ENCODE measurements at places on chromosomes 2 and 18.

GRCh38 chr2:231464576-231465540 is 574 bp upstream of the NCL start:
- no peak for DNase-seq

GRCh38 chr2:609881-610280 is 67.3 kb downstream of the TMEM18 start:
- DNase-seq: no peak

GRCh38 chr18:3495691-3496430 is 45.9 kb downstream of the TGIF1 start:
- no peak for DNase-seq

GRCh38 chr2:9565436-9566153 is 10.0 kb upstream of the ADAM17 start:
- peak; percentile 96 for DNase-seq

DNA sequence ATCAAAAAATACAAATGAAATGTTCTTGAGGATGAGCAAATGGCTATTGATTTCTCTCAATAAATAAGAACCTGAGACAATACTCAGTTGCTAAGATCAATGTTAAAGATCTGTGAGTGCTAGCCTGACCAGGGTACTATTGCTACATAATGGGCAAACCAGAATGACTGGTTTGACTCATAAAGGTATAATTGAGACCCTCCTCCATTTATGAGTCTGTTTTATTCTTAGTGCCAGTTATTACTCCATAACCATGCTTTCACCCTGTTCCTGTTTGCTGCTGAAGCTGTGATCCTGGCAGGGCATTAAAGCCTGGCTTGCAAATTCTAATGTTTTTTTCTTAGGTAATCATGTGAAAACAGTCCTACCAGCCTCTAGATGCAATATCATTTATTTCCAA is 56.6 kb upstream of the PPM1B start:
- DNase-seq: no peak

DNA sequence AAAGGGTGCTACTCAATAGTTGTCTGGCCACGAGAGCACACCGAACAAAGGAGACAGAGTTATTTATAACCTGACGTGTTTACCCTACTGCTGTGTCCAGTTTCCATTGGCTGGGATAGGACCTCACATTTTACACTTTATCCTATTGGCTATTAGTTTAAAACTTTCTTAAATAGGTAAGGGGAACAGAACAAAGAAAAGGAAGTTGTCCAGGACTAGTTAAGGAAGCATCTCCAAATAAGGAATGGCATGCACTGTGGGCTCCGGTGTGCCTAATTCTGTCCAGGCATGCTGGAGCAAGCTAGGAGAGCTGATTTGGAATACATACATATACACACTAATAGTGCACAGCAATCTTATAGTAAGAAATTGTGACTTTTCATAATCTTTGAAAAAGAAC is 72.2 kb downstream of the CAB39 start:
- DNase-seq: peak; percentile 32

- no peak for DNase-seq
Measured at GRCh38 chr2:167898340-167898739, 349.1 kb downstream of the STK39 start.

GRCh38 chr2:239264838-239265651 is 135.8 kb downstream of the HDAC4 start:
- peak; percentile 61 for DNase-seq

GRCh38 chr2:35035883-35036282 is 1319.7 kb upstream of the CRIM1 start:
- peak; percentile 26 for DNase-seq

- DNase-seq: no peak
Measured at GRCh38 chr2:181042706-181043105, 62.3 kb downstream of the UBE2E3 start.

DNA sequence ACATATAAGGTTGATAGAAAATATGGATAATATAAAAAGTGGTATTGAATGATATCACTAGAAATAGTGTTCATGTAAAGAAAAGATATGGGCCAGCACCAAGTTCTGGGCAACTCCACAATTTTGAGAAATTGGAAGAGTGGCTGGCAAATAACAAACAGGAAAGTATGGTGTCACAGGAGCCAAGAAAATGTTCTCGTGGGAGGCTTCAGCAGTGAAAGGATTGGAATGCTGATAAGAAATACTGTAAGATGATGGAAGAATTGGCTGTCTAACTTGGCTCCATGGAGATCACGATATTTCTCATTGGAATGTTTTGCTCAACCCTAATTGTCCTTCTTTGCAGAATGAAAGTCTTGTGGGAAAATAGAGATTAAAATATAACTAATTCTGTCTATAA is 856.8 kb downstream of the DPP10 start:
- no peak for DNase-seq

DNA sequence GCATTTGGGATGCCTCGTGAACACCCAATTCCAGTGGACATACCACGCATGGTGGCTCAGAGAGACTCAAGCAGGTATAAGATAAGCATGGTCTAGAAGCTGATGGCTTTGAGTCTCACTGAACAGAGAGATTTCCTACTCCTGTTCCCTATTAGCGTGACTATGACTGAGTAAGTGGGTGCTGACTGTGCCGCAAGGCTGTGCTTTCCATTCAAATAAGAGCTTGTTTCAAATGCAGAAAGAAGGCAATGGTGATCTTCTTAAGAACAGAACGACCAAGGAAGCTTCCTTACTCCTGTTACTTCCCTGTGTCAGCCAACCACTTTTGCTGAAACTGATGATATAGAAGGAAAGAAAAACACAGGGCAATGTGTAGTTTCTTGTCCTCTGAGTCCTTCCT is 63.5 kb upstream of the IGFBP2 start:
- no peak for DNase-seq

DNA sequence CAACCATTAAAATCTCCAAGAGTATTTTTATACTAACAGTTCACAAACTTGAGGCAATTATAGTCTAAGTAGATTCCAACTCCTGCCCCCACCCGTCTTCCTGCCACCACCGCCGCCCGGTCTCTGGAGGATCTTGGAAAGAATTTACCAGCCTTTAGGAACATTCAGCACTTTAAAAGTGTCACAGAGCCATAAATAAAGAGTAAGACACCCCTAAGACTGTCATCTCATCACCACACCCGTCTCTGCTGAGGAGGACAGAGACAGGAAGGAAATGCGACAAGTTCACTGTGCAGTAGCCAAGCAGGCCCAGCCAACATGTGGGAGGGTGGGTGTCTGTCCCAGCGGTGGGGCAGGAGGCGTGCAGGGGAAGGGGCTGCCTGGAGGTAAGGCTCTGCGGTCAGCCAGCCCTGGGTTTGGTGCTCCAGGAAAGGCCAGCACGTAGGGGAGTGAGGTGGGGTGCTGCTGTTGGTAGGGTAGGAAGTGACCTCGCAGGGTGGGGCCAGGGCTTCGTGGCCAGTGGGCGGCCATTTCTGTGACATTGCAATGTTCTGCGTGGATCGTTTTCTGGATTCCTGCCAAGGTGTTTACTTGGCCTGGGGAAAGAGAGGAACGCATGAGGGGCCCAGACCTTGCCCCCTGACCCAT is 111.6 kb downstream of the FAM210A start:
- DNase-seq: no peak

GRCh38 chr18:63808125-63808524 is 32.9 kb downstream of the SERPINB7 start:
- no peak for DNase-seq
